Natural killer cell (primary cell): ENCODE measurements at places on chromosomes 3 and 15. TPM values are rescaled to one million over a fixed set of nuclear protein-coding genes. Genes with fewer than 3 reads are reported as not detected.

Gene FBXO40
- not detected for total RNA-seq

Gene PSTPIP1
- total RNA-seq, result 218 TPM

Gene TMOD2
- total RNA-seq, result 1.6 TPM

Gene FYCO1
- 23.0 TPM for total RNA-seq

Gene BFSP2
- total RNA-seq, result not detected

Gene CGNL1
- not detected for total RNA-seq

Gene PCLAF
- total RNA-seq, result 1.9 TPM

Gene DPH3
- total RNA-seq, result 27.3 TPM

Gene PCSK6
- total RNA-seq, result 2.4 TPM

Gene WDR6
- total RNA-seq, result 113 TPM

Gene STRA6
- total RNA-seq, result not detected

DNA sequence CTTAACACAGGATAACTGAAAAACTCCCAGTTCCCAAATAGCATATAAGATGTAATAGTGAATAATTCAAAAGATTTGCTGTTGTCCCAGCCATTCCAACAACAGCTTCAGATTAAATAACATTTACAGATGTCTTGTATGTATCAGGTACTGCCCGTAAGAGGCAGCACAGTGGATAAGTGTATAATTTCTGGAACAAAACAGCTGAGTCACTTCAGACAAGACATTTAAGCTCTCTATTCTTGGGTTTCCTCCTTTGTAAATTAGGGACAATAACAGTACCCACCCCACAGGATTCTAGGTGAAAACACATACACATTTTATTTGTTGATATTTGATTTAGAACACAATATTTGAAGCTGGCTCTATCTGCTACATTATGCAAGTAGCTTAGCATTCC, 2.6 kb upstream of the WWTR1 start:
- no peak for DNase-seq

GRCh38 chr3:171342200-171342599, 118.0 kb downstream of the TNIK start:
- DNase-seq, result no peak

GRCh38 chr3:140493271-140493670, 184.6 kb upstream of the TRIM42 start:
- DNase-seq, result no peak

GRCh38 chr15:66298803-66299251, 5.5 kb downstream of the DIS3L start:
- DNase-seq, result no peak

DNA sequence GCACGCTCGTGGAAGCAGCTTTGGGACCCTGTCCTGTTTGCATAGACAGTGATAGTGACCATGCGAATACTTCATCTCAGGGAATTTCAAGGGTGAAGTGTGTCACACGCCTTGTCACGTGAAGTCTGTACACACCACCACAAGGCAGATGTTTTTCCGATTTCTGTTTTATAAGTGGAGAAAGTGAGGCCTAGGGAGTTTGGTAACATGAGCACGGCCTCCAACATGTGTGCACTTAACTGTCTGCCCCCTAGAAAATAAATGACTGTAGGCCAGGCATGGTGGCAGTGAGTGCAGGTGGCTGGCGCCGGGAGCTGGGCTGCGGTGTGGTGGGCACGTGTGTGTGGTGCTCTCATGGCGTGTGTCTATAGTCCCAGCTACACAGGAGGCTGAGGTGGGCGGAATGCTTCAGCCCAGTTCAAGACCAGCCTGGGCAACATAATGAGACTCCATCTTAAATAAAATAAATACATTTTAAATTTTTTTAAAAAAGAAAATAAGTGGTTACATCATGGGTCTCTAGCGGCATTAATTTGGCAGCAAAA, 42.0 kb downstream of the WHAMM start:
- DNase-seq, result no peak

GRCh38 chr3:84836961-84837360, 121.8 kb upstream of the CADM2 start:
- DNase-seq, result no peak

DNA sequence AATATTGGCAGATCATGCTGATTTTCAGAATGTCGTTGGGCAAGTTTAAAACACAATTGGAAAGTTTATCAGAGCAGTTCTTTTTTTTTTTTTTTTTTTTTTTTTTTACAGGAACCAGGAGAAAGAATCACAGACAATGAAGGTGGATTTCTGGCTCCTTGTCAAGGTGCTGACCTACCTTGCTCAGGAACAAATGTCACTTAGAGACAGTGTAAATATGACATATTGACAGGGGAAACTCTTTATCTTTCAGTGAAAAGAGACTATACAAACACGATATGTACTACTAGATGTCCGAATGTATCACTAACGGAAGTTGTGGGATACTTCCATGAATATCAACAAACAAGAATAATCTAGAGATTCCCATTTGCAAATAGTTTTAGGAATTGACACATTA, 237.3 kb downstream of the FMN1 start:
- no peak for DNase-seq

DNA sequence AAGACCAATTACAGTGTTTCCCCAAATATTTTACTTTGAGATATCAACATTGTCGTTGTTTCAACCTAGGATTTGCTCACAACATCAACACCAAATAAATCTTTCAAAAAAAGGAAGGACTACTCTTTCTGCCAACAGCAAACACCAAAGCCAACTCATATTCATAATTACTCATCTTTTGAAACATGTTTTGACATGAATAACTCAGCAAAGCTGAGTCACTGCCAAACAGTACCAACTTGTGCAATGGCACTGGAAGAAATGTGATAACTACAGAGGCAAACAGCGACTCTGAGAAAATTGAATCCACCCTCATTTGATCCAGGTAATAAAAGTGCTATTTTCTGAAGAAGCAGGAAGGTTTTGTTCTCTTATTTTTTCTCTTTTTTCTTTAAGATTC, 67.2 kb downstream of the PEX5L start:
- no peak for DNase-seq

DNA sequence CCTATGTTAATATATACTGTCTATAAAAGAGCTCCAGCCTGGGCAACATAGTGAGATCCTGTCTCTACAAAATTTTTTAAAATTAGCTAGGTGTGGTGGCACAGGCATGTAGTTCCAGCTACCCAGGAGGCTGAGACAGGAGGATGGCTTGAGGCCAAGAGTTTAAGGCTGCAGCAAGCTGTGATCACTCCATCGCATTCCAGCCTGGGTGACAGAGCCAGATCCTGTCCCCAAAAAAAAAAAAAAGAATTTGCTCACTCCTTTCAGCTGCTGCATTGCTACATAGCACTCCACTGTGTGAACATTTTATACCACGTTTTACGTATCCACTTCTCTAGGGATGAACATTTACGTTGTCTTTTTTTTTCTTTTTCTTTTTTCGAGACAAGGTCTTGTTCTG, 6.0 kb upstream of the TSEN2 start:
- no peak for DNase-seq

- DNase-seq, result peak; percentile 2
Measured at GRCh38 chr3:14774431-14774830, 44.3 kb upstream of the FGD5 start.

- no peak for DNase-seq
Measured at GRCh38 chr3:29668233-29668632, 387.4 kb downstream of the RBMS3 start.

GRCh38 chr15:55179141-55179540, 17.6 kb downstream of the RSL24D1 start:
- DNase-seq, result no peak

DNA sequence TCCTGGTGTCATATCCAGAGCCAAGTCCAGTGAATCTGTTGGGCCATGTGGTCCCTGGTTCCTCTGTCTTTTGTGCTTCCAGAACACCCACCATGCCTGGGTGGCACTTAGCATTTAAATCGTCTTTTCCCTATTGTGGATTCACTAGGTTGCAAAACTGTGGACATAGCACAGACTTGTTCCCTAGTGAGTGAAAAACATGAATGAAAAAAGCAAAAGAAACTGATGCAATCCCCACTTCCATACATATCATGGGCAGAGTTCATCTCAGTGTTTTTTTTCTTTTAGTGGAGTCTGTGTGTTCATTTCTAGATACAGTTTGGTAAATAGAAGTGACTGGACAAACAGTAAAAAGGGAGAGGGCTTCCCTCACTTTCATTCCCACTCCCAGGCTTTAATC, 170.5 kb downstream of the SLCO3A1 start:
- no peak for DNase-seq

GRCh38 chr15:100723315-100723801, 121.0 kb downstream of the ASB7 start:
- DNase-seq, result no peak

DNA sequence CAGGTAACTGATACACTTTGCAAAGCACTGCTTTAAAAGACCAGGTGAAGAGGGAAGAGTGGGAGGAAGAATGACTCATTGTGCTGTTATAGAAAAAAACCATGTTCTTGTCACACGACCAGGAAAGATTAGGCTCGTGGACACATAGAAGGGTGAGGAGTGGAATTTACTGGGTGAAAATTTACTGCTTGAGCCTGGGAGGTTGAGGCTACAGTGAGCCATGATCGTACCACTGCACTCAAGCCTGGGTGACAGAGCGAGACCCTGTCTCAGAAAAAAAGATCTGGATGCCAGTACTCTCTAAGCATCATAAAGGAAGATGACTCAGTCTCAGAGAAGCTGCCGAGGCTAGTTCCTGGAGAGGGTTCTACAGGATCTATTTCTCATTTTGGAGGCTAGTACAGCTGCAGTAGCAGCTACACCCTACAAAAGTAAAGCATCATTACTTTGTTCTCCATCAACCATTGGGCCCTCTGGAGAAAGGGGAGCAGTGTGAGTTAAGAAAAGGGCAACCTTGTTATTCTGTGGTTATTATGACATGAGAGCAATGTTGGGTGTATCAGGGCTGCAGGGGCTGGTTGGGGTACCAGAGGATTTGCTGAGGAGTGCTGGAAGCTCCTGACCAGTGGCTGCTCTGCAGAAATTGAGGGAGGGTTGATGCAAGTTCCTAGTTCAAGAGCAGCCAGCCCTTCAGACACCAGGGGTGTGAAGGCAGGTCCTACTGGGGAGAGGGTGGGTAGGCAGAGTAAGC, 75.4 kb downstream of the CMTM8 start:
- DNase-seq, result no peak

DNA sequence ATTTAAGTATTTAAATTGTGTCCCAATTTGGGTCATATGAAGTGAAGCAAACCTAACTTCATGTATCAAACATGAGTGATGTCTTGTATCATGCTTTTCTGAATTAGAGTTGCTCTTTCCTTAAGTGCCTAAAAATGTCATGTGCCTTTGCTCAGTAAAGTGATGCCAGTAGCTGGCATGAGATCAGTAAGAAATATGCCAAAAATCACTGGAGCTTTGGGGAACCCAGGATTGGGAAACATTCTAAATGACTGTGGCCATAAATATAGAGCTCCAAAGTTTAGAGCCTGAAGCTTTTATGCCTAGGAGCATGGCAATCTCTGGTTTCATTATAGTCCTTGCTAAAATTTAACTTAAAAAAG, 33.8 kb downstream of the RBMS3 start:
- no peak for DNase-seq

- DNase-seq, result no peak
Measured at GRCh38 chr3:65836047-65836446, 202.7 kb downstream of the MAGI1 start.

GRCh38 chr3:168709073-168709472, 613.3 kb upstream of the GOLIM4 start:
- no peak for DNase-seq

DNA sequence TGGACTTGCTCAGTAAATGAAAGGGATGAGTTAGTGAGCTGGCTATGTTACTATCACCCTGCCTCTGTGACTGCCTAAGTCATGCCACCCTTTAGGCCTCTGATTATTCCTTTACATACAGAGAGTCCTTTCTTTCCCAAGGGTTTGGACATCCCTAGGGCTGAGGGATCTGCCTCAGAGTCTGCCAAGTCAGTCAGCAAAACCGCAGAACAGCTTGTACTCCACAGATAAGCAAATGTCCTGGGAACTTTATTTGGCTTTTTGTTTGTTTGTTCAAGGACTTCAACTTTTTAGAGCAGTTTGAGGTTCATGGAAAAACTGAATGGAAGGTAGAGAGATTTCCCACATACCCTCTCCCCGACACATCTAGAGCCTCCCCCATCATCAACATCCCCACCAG, 82.6 kb upstream of the TRIM42 start:
- DNase-seq, result no peak

DNA sequence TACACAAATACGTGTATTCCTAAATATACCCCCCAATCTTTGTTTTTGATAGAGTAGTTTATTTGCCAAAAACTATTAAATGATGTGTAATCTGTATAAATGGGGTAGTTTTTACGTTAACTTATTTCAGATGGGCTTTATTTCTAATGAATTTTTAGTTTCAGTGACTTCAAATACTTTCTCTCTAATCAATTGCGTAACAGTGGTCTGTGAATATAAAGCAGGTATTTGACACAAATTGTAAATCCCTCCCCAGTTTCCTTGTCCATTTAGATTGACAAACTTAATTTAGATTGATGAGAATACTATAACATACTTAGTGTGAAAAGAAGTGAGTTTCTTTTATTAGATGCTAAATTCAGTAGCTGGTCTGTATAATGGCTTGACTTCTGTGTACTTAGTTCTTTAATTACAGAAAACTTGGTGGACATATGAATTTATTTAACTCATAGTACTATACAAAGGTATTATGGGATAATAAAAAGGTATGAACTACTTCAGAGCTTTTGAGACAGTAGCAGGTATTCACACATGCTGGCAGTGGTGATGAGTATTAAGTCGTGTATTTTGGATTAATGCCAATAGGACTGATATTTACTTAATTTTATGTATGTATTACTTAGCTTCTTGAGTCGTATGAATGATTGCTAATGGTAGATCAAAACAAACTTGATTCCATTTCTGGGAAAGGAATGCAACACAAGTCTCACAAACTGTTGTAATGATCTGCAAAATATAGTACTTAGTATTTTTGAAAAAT, 81.6 kb downstream of the STT3B start:
- no peak for DNase-seq

GRCh38 chr3:123130079-123130750, 63.4 kb downstream of the PDIA5 start:
- no peak for DNase-seq

GRCh38 chr15:25675396-25675795, 187.7 kb downstream of the ATP10A start:
- no peak for DNase-seq

GRCh38 chr3:128062033-128062745, 10.0 kb downstream of the SEC61A1 start:
- DNase-seq, result no peak

GRCh38 chr15:63749330-63749942, 84.3 kb downstream of the HERC1 start:
- DNase-seq, result no peak

- no peak for DNase-seq
Measured at GRCh38 chr15:82066455-82066854, 20.6 kb upstream of the MEX3B start.
